ENCODE measurements at places on chromosomes 3 and 15.

DNA sequence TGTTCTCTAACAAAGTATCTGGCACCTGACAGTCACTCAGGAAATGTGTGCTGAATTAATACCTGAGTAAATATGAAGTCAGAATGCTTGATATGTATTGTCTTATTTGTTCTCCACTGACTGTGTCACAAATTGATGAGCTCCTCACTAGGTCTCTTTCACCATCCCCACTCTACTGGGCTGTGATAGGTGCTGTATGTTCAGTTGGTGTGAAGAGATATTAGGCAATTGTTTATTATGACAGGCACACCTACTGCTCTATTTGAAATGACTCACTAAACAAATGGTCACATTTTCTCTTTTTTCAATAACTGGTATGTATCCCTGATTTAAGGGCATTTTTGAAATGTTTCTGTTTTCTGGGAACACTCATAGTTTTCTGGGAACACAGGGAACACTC lies 25.2 kb upstream of the CCDC39 start:
- DNase-seq = no peak

GRCh38 chr15:69469467-69470201 lies 17.0 kb downstream of the RPLP1 start:
- no peak for DNase-seq

- no peak for DNase-seq
Measured at GRCh38 chr3:38743043-38743442, 73.0 kb downstream of the SCN10A start.

GRCh38 chr3:146594843-146595482 lies 10.2 kb downstream of the PLSCR5 start:
- DNase-seq = no peak

- no peak for DNase-seq
Measured at GRCh38 chr3:43190670-43191069, 84.8 kb upstream of the POMGNT2 start.

GRCh38 chr3:178532476-178532875 lies 3.8 kb upstream of the KCNMB2 start:
- DNase-seq = no peak

DNA sequence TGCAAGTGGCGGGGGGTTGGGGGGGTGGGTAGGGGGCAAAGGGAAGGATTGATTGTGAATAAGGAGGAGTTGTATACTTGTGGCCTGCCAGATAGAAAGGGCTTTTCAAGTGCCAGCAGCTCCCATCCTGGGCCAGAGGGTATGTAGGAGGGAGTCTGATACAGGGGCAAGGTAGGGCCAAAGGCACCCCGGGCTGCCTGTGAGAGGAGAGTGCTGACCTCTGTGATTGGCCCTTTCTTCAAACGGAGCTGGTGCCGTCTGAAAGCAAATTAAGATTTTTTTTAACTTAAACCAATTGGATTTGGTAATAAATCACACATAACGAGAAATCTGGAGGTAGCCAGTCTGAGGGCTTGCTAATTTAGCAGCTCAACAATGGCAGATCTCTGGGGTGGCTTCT lies 229.9 kb downstream of the THSD4 start:
- DNase-seq = no peak

- DNase-seq = no peak
Measured at GRCh38 chr3:177089901-177090300, 107.4 kb downstream of the TBL1XR1 start.

DNA sequence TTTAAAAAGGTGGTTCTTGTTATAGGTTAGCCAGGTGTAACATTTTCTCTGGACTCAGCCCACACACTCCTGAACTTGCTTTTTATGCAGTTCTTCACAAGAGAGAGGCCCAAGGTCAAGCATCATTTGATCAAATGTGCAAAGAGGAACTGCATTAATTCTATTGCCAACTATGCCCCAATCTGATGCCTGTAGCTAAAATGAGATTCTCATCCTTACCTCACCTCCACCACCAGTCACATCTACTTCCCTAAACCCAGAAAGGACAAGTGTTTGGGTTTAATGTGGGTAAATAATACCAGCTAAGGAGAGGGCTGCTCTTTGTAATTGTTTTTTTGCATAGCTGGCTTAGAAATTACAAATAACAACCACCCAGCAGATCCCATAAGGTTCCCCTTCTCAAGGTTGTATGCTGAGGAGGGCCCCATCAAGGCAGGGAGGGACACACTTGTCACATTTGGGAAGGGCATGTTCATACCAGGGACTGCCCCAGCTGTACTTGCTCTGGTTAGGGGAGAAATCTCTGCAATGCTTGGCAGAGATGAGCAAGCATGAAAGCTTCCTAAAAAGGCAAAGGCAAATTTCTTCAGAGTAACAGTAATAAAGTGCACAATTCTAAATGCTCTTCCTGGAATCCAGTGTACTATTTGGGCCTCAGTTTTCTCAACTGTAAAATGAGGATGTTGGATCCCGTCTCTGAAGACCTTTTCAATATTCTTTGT lies 76.2 kb downstream of the TGFBR2 start:
- no peak for DNase-seq

DNA sequence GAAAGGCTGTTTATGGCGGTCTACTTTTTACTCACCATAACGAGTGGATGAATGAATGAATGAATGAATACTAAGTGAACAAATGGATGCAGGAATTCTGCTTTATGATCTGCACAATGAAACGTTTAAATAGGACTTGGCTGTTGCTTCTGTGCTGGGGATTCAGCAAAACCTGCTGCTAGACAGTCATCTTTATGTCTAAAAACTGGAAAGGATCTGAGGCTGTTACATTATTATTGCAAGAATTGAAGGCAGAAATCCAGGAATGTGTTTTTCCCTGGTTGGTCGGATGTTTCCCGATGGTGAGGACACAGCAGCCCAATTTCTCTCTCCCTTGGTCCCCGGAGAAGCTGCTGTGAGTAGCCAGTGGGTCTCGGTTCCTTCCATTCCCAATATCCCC lies 94.2 kb downstream of the GABRG3 start:
- DNase-seq = no peak

DNA sequence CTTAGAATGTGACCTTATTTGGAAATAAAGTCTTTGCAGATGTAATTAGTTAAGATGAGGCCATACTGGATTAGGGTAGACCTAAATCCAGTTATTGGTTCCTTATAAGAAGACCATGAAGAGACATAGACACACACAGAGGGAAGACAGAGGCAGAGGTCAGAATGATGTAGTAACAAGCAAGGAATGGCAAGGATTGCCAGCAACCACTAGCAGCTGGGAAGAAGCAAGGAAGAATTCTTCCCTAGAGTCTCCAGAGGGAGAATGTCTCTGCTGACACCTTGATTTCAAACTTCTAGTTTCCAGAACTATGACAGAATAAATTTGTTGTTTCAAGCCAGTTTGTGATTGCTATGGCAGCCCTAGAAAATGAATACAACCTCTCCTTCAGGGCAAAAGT lies 116.7 kb downstream of the WDR76 start:
- DNase-seq = no peak

DNA sequence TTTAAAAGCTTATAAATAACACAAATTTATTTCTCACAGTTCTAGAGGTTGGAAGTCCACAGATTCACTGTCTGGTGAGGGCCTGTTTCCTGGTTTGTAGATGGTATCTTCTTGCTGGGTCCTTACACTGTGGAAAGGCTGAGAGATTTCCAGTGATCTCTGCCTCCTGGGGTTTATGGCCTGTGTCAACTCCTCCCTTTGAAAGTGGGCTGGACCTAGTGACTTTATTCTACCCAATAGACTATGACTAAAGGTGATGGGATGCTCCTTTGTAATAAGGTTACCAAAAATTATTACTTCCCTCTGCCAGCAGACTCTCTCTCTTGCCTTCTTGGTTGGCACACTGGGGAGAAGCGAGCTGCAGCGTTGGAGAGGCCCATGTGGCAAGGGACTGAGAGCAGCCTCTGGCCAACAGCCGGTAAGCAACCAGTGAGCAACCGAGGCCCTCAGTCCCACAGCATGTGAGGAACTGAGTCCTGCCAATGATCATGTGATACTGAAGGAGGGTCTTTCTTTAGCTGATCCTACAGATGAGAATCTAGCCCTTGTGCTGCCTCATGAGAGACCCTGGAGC lies 14.0 kb upstream of the COPG1 start:
- DNase-seq = no peak

GRCh38 chr15:39556461-39556860 lies 24.4 kb upstream of the THBS1 start:
- DNase-seq = no peak

DNA sequence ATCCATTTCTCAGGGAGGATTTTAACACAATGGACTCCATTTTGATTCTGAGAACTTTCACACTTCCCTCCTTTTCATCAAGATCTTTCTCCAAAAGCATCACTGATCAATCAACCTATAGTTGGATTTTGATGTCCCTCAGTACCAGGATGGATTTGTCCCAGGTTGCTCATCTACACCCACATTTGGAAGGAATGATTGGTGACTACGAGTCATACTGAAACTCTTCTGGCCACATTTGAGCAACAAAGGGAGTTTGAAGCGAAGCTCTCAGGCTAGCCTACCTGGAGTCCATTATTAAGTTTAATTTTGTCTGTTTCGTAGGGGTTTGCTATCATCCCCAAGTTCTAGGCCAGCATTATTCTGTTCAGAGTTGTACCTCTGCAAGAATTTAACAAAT lies 31.3 kb upstream of the ATP8B4 start:
- DNase-seq = no peak

DNA sequence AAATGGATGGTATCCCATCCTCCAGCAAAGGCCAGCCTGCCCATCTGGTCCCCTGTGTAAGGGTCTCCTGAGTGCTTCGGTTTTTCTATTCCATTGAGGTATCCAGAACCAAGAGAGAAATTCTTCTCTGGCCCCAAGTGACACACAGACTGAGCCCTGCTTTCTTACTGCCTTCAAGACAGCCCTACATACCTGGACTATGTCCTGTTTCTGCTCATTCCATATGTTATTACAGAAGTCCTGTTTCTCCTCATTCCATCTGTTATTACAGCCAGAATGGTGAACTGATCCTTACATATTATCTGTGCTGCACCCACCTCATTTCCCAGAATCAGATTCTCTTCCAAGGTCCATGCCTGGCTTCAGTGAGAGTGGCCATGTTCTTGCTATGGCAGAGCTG lies 115.2 kb downstream of the DCLK3 start:
- no peak for DNase-seq

GRCh38 chr3:125061170-125061569 lies 5.4 kb upstream of the HEG1 start:
- DNase-seq = no peak

GRCh38 chr3:15726043-15726442 lies 71.7 kb downstream of the ANKRD28 start:
- DNase-seq = no peak

- no peak for DNase-seq
Measured at GRCh38 chr3:61913701-61914100, 352.3 kb downstream of the PTPRG start.

DNA sequence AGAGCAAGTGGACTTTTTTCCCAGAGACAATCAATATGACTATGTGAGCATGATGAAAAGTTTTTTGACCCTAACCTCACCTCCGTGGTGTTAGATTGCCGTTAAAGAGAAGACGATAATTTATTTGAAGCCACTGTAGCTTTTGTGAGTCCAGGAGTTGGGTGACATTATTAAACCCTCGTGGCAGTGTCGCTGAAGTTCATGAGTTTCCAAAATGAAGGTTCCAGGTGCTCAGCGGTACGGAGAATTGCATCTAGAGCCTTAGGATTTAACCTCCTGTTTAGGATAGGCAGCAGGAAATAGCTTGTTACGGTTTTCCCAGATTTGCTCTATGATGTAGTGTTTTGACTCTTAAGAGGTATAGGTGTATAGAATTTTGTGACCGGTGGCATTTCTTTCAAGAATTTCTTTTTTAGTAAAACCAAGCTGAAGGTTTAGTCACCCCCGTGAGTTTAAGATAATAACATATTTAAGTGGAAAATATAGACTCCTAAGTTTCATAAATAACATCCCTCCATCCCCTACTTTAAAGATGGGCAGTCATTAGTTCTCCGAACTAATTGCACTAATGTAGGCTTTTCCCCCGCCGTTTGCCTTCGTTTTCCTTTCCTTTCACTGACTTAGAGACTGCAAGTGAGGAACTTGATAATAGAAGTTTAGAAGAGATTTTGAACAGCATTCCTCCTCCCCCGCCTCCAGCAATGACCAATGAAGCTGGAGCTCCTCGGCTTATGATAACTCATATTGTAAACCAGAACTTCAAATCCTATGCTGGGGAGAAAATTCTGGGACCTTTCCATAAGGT lies 2.0 kb downstream of the SMC4 start:
- DNase-seq = no peak

Data from stimulated activated CD4-positive, alpha-beta T cell treated with anti-CD3 and anti-CD28 coated beads, Interleukin-4, amount 100 ng/mL, for 4 hours (primary cell).